ENCODE measurements at places on chromosomes 2 and 18.
A peak's percentile ranks its signal among the peaks of the same experiment; 100 is the strongest.

DNA sequence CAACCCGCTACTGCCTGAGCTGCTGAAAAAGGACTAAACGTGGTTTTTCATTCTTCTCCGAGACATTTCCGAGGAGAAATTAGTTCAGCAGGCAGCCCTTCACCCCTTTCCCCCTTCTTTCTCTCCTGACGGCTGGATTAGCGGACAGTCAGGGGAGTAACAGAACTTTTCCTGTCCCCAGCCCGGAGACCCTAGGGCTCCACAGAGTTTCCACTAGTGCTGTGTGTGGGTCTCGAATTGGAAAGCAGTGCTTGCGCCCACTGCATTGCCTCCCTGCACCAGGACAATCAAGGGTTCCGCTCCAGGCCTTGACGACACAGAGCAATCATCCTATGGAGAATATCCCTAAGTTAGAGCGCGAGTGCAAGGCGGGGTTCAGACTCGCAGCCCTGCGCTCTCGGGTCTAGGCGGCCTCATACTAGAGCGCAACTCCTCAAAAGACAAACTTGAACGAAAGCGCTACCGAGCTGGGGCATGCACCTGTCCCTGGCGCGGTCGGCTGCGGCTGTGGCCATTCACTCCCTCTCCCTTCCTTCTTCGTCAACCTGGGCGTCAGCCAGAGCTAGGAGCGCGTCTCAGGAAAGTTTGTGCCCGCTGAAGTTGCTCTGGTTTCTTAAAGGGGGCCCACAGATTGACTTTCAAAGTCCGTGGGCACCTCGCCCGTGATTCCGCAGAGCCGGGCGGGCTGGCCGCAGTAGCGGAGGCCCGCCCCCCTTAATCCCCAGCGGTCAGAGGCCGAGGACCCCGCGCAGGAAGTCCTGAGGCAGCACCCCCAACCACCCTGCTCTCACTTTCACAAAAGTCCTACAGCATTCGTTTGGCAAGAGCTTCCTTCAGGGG is 801 bp downstream of the OSR1 start:
- DNase-seq = peak; percentile 65

DNA sequence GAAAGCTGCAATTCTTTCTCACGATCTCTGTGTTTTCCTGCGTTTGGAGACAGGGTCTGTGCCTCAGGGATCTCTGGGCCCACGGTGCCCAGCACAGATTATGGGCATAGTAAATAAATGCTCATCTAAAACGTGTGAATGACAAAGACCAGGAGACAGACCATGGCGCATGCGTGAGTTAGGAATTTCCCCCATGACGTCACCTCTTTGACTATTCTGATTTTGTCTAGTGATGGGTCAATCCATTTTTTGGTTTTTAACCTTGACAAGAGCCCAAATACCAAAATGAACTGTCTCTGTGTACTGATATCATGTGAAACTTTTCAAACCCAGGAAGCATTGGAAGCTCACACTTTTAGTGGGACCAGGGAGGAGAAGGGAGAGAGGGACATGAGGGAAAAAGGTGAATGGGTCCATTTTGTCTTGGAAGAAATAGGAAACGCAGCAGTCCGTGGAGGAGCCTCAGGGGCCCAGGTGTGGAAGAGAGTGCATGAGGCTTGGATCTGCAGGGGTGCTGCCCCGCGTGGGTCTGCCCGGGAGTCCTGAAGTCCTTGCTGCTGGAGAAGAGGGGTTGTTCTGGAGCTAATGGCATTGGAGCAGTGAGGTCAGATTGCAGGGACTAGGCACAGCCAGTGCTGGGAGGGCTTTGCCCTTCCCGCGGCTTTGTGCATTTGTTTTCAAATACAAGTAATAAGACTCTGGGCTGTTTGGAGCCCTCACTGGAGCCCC is 172.2 kb downstream of the ASB1 start:
- DNase-seq = no peak

DNA sequence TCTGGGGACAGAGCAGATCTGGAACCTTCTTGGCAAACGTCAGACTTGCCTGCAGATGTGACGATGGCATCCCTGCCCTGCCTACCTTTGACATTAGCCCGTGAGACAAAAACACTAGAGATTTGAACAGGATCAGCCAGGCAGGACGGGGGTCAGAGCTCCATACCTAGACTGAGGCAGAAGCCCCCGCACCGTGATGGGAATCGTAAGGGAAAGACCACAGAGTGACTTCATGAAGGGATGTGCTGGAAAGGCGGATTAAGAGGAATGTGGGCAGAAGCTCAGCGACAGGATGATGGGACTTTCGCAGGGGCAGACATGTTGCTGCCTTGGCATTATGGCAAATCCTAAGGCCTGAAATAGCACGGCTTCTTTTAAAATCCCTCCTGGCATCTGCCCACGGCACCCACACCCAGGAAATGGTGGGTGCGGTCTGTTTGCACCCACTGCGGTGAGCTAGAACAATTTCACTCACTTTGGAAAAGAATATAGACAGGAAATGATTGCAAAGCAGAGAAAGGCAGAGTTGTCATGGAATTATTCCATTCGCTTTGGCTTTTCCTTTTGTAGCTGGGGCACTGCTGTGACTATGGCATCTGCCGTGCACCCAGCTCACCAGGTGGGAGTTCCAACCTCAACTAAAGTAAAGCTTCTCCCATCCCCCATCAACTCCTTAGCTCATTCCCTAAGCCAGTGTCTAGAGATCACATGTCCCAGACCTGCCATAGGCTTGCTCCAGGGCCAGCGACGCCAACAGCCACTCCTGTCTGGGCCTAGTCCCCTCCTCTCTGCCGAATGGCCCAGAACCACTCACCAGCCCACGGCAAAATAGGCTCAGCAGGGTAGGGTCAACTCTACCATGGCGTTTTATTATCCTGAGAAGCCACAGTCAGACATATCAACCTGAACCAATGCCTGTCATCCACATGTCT is 112.7 kb upstream of the NPAS2 start:
- no peak for DNase-seq

DNA sequence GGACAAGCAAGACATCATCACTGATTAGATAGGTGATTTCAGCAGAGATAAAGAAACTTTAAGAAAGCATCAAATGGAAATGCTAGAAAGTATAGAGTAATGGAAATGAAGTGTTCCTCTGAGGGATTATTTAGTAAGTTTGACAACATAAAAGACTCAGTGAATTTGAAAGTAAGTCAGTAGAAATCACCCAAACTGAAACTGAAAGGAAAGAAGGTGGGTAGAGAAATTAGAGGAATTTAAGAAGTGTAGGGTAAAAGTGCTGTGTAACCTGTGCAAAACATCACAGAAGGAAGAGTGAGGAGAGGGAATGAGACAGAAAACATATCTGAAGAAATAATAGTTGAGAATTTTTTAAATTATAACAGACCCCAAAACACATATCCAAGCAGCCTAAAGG is 343.1 kb downstream of the CBLN2 start:
- DNase-seq = no peak

DNA sequence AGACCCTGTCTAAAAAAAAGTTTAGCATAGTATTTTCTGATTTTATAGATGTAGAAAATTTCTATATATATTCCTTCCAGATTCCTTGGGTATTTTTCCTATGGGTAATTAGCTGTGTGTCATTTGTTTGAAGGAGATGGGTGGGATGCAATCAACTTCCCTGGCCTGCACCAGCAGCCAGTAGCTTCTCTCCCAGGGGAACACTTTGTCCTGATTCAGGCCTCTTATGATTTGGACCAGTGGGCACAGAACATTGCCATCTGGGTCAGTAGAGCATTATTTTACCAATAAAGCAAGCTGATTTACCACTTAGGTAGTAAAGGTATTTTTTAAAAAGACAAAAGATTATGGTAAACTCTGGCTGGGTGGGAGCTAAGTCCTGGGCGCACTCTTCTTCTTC is 26.9 kb downstream of the UBE2F start:
- no peak for DNase-seq

DNA sequence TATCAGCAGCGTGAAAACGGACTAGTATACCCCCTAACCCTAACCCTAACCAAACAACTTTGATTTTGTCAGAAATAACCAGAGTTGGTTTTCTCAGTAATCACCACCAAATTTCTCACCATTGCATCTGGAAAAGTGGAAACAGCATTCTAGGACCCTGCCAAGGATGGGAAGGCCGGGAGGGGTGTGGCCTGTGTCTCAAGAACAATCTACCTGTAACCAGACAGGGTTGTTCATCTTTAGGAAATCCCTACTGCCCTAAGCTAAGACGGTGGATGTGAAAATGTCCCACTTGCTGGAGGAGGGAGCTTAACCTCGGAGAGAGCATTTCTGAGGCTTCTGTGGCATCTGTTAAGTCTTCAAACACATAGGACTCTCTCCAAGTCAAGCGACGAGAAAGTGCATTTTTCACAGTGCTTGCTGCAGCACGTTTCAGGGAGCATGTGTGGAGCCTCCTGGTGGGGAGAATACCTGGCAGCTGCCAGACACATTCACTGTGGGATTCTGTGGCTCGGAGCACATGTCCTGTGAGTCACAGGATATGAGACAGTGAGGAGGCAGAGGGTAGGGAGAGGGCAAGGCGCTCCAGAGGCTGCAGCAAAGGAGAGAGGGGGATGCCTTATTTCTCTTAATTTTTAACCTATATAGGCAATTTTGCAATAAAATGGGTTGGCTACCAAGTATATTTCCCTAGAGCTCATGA is 207.5 kb downstream of the SPP2 start:
- DNase-seq = peak; percentile 31

- no peak for DNase-seq
These were observed 249.3 kb downstream of the NDUFA10 start for GRCh38 chr2:239775623-239776435.

GRCh38 chr2:30259827-30260679 is 28.7 kb downstream of the LBH start:
- DNase-seq = no peak

- DNase-seq = peak; percentile 70
These were observed 91.8 kb downstream of the NEDD4L start for GRCh38 chr18:58135701-58136331.

- DNase-seq = no peak
These were observed 777 bp downstream of the MOCOS start for GRCh38 chr18:36187826-36188721.

DNA sequence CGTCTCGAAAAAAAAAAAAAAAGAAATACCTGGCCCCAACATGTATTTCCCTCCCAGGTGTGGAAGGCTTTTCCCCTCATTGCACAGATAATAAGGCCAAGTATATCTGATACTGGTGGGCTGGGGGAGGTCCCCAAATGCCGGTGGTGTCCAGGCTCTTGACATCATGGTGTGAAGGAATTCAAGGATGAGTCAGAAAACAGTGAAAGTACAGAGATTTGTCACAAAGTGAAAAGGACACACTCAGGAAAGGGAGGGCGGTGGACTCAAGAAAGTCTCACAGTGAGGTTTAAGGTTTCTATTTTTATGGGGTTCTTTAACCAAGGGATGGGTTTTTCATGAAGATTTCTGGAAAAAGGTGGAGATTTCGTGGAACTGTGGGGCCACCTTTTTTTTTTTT is 37.8 kb upstream of the FZD5 start:
- DNase-seq = no peak

DNA sequence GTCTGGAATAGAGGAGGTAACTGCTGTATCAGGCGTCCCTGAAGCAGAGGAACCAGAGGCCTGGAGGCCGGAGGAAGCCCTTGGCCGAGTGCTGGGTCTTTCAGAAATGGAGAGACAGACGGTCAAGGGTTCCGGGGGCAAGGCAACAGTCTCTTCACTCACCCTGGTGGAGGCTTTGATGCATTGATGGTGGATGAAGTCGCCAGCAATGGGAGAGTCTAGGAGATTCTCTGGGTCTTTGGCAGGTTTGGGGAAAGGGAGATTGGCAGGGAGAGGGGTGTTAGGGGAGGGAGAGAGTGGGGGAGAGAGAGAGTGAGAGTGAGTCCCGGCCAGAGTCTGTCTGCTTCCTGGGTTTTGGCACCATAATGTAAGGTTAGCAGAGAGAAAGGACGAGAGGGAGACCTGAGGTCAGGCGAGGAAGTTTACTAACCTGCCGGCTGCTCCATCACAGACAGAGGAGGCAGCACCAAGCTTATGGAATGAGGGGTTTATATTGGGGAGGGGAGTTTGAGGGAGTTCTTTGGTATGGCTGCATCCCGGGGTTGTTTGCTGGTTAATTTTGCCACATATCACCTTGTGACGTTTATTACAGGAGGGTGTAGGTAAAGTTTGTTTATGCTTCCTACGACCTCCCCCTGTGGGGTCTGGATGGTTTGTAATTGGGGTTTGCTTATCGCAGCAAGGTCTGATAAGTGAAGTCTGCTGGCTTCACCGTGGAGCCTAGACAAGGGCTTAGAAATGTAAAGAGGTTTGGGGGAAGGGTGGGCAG is 19.6 kb downstream of the COMMD1 start:
- DNase-seq = no peak

DNA sequence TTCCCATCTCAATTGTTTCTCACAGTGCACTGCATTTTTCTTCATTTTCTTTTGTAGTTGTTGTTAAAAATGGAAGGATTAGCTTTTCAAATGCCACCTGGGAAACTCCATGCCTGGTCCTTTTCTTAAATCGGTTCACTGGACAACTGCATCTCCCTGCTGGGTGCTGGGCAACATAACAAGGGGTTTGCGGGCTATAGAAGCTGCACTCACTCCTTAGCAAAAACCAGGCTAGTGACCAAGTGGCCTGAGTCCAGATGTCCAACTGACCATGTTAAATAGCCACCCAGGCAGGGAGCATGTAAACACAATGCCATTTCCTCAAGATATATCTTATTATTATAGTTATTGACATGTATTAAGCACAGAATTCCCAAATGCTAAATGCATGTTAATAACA is 264.9 kb downstream of the ICOS start:
- DNase-seq = no peak
